Activated T-helper 9 cell treated with anti-CD3 and anti-CD28 coated beads, Interleukin-2, amount 50 U/mL, for 16 hours (primary cell): ENCODE measurements at places on chromosomes 12 and 14.

GRCh38 chr14:34380471-34380845 is 81.6 kb downstream of the SPTSSA start:
- no peak for DNase-seq

GRCh38 chr12:98983647-98984046 is 338.6 kb downstream of the APAF1 start:
- DNase-seq = no peak

- DNase-seq = no peak
These were observed 372.5 kb upstream of the DDHD1 start for GRCh38 chr14:53525608-53526007.

- DNase-seq = no peak
These were observed 53.3 kb downstream of the TMTC1 start for GRCh38 chr12:29730481-29730880.

DNA sequence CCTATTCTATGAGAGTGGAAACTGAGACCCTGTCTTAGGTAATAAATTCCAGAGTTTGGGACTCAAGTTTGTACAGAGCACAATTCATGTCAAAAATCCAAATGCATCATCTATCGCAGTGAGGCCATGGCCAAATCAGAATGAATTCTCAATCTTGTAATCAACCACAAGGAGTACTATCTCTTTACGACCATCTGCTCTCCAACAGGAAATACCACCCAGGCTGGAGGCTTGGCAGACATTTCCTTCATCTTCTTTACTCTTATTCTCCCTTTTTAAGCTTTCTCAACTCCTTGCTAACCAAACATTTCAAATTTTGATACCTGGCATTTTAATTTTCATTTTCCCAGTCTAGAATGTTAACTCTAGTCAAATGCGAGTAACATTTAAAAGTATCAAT is 32.7 kb upstream of the RNU6-7 start:
- no peak for DNase-seq

- no peak for DNase-seq
These were observed 18.6 kb downstream of the GSTZ1 start for GRCh38 chr14:77339407-77339806.

- DNase-seq = no peak
These were observed 78.3 kb downstream of the MED13L start for GRCh38 chr12:116199160-116199706.

GRCh38 chr12:100481021-100481420 is 7.4 kb downstream of the NR1H4 start:
- no peak for DNase-seq

GRCh38 chr14:50060871-50061663 is 55.3 kb downstream of the VCPKMT start:
- no peak for DNase-seq

DNA sequence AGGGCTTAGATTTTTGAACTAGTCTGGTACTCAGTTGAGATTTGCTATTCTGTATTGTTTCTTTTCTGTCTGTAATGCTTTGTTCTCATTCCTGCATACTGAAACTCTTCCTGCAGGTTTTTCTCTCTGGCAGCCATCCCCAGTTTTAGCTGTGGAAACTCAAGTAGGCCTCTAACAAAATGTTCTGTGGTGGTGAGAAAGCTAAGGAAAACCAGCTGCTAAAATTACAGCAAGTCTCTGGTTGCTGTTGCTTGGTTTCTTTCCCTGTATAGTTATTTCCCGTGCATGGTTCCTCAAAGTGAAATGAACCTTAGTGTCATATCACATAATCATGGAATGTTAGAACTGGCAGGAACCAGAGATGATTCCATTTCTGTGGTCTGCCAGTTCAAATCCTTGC is 442.5 kb downstream of the NRXN3 start:
- no peak for DNase-seq

GRCh38 chr14:97571201-97571600 is 774.0 kb downstream of the VRK1 start:
- no peak for DNase-seq

GRCh38 chr14:66477567-66477966 is 8.6 kb upstream of the CCDC196 start:
- DNase-seq = no peak

- no peak for DNase-seq
These were observed 113.0 kb downstream of the MGAT4C start for GRCh38 chr12:86143162-86143561.

DNA sequence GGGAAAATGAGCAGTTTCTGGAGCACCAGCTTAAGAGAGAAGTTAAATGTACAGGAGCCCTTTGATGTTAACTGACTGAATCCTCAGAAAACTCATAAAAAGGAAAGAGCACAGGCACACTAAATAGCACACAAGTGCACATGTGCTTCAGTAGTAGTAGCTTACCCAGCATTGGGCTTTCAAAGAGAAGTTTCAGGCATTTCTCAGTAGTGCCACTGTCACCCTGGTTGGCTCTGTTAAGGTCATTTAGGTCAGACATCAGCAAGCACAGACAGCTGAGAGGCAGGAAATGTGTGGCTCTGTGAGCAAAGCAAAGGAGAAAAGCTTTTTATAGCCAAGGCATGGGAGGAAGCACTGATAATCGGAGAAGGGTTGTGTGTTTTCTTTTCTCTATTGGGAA is 96.3 kb upstream of the HIF1A start:
- DNase-seq = no peak

DNA sequence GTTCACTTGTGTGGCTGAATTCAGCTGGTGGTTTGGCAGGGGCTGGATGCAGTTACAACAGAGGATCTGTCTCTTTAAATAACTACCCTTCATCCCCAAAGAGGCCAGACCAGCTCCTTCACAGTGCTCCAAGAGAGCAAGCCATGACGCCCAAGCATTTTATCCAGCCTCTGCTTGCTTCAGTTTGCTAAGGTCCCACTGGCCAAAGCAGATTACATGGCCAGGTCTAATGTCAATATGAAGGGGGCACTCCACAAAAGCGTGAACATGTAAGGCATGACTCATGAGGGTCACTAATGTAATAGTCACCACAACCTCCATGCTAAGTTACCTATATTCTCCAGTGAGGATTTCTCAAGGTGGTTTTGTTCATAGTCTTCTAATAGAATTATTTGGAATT is 62.9 kb downstream of the MARK3 start:
- no peak for DNase-seq

GRCh38 chr14:99271951-99272631 is at the start of gene BCL11B:
Gene BCL11B (minus strand): TSS chr14:99272197. CDS start chr14:99271218, 979 bp downstream.
- DNase-seq = peak; percentile 83

GRCh38 chr12:24231298-24231697 is 281.8 kb upstream of the SOX5 start:
- DNase-seq = no peak

GRCh38 chr12:105967038-105967776 is 171.5 kb downstream of the NUAK1 start:
- no peak for DNase-seq

GRCh38 chr12:76936275-76937193 is 57.7 kb upstream of the CSRP2 start:
- no peak for DNase-seq

GRCh38 chr12:2018391-2018790 is 14.1 kb upstream of the DCP1B start:
- no peak for DNase-seq

GRCh38 chr12:50070314-50071060 is 13.1 kb downstream of the ASIC1 start:
- peak; percentile 37 for DNase-seq

DNA sequence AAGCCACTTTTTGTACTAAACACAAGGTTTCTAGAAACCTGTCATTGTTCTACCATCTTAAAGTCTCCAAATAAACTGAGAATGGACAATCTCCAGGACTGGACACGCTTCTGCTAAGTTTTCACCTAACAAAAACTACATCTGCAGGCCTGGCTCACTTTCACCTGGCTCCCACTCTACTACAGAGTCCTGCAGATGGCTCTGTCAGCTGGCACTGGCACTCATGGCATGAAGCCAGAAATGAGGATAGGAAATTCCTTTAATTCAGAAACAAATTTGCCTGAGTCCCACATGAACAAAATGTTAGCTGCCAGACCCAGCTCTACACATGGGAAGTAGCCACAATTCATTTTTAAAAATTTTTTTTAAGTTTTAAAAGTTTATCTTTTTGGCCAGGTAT is 42.1 kb downstream of the STXBP6 start:
- no peak for DNase-seq

GRCh38 chr14:70392676-70393075 is 24.2 kb downstream of the SYNJ2BP start:
- DNase-seq = no peak

GRCh38 chr14:100291305-100292075 is 14.8 kb downstream of the SLC25A29 start:
- DNase-seq = no peak

DNA sequence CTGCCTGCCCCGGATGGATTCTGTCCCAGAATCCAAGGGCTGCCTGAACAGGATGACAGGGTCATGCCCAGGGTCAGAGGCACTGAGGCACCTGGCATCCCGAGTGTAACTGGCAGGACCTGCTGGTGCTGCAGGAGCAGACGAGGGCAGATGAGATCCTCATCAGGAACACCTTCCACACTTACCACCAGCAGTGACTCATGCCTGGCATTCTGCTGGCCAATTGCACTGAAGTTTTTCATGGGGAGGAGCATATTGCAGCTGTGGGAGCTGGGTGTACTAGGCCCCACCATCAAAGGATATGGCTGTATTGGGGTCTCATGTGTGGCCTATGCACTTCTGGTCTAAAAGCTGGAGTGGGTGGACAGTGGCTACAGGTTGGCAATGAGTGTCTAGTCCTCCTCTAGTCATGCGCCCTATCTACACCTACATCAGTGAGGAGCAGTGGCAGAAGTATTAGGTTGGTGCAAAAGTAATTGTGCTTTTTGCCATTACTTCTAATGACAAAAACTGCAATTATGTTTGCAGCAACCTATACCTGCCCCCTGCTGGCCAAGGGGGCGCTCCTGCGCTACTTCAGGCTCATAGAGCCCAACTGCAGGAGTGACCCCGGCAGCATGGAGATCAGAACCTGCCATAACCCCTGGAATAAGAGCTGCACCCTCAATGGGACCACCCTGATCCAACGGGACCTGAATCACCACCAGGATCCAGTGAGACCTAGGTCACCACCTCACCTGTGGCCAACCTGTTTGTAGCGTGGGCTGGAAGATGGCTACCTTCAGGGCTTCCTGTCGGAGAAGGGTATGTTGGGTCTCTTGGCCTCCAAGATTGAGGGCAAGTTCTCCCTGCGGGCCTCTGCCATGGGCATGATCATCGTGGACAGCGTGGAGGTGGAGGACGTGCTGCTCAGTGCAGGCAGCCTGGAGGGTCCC is 8.0 kb upstream of the C12orf42 start:
- DNase-seq = no peak

DNA sequence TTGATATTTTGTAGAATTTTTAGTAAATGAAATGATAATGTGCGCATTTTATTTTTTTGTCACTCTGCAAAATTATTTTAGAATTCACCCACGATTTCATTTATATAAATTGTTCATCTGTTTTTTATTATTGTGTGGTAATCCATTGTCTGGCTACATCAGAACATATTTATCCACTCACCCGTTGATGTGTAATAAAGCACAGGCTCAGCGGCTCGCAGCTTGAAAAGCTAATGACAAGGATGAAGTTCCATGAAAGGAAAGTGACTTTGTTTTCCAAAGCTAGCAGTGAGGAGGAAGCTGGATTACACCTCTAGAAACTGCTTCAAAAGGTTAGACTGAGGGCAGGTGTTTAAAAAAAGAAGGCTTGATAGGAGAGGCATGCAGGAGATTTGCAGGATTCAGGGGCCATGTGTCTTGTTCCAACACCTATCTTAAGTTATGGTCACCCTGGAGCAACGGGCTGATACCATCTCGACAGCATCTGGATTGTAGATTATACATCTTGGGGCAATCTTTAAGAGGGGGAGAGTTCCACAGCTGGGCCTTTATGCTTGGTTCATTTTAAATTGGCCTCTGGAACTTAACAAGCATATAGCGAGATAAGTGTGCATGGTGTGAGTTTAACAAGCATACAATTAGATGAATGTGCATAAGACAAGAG is 194.1 kb downstream of the TMTC3 start:
- DNase-seq = no peak

- no peak for DNase-seq
These were observed 51.5 kb downstream of the ZC3H14 start for GRCh38 chr14:88614218-88614907.

- DNase-seq = no peak
These were observed 101.5 kb downstream of the HELB start for GRCh38 chr12:66403746-66404145.

GRCh38 chr12:59499774-59500173 is 96.1 kb upstream of the SLC16A7 start:
- DNase-seq = no peak
